Glutamatergic neuron (in vitro differentiated cells): ENCODE measurements at places on chromosomes 4 and X. TPM values are rescaled to one million over a fixed set of nuclear protein-coding genes. Genes with fewer than 3 reads are reported as not detected.

Gene GYG2
- 21.9 TPM for total RNA-seq

Gene MAGED1
- 202 TPM for total RNA-seq

Gene PDE5A
- total RNA-seq = 3.2 TPM

Gene KLHL13
- 46.9 TPM for total RNA-seq

Gene ZNF280C
- total RNA-seq = 13.0 TPM

Gene DUSP9
- total RNA-seq = 0.61 TPM

GRCh38 chrX:53474707-53475106, 40.5 kb upstream of the HSD17B10 start:
- no peak for DNase-seq

- no peak for DNase-seq
These were observed 33.1 kb downstream of the SYNPO2 start for GRCh38 chr4:118921786-118922185.

DNA sequence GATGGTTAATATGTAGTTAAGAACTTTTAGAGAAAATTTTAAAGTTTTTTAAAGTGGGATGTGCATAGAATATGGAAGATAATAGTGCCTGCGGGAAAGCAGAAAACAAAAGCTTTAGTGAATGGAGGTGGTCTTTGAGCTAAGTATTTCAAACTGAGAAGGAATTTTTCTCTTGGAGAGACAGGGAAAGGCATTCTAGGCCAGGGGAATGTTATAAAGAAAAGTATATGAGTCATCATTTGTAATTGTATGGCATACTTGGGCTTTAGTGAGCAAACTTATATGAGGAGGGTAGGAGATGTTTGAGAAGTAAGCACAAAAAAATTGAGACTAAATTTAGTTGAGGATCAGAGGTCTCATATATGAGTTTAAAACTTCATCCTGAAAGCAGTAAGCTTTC, 467.0 kb downstream of the PPARGC1A start:
- no peak for DNase-seq

DNA sequence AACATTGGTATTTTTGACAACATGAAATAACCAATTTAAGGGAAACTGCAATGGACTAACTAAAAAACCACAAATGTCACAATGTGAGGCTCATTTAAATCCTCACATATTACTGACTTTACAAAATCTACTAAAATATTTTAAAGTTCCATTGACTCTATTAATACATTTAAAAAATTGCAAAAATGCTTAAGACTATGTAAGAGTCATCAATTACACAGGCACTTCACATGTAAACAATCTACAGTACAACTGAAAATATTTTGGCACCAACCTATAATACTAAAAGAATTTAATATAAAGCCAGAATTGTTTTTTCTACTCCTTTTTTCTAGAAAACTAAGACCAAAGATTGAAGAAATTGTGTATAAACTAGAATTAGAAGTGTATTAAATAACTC, 76.8 kb upstream of the RBMXL3 start:
- DNase-seq = no peak

GRCh38 chr4:67869580-67870190, 14.1 kb downstream of the TMPRSS11D start:
- no peak for DNase-seq

GRCh38 chr4:100742045-100742444, 224.2 kb upstream of the EMCN start:
- no peak for DNase-seq

- no peak for DNase-seq
These were observed 366.6 kb downstream of the GASK1B start for GRCh38 chr4:157806184-157806583.

DNA sequence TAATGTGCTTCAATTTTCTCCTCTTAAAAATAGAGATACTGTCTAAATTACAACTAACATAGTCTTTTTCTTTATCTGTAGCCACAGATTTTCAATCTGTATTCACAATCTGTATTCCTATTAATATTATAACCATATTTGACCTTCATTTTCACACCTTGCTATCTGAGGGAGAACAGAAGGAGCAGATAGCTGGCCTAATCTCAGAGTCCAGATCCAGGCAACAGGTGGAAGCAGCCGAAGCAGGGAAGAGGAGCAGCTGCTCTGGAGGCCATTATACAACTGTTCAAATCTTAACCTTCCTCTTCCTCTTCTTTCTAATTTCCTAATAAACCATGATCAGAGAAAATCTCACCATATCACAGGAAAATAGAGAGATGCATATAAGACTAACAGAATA, 14.2 kb downstream of the SEPSECS start:
- DNase-seq = no peak

- no peak for DNase-seq
These were observed 53.5 kb downstream of the SPANXA2 start for GRCh38 chrX:141642979-141643378.
